ENCODE measurements at places on chromosomes 2 and 18.

DNA sequence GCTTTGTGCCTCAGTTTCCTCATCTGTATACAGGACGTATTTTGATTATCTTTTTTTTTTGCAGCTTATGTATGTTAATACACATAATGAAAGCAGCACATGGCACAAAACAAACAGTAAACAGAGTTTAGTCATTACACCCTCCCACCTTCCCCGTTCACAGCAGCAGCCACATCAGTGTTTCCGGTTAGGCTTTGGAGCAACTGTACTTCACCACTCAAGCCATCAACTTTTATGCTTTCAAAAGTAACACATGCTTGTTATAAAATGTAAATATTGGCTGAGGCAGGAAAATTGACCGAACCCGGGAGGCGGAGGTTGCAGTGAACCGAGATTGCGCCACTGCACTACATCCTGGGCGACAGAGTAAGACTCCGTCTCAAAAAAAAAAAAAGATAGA lies 117.3 kb downstream of the MTCL1 start:
- no peak for DNase-seq

DNA sequence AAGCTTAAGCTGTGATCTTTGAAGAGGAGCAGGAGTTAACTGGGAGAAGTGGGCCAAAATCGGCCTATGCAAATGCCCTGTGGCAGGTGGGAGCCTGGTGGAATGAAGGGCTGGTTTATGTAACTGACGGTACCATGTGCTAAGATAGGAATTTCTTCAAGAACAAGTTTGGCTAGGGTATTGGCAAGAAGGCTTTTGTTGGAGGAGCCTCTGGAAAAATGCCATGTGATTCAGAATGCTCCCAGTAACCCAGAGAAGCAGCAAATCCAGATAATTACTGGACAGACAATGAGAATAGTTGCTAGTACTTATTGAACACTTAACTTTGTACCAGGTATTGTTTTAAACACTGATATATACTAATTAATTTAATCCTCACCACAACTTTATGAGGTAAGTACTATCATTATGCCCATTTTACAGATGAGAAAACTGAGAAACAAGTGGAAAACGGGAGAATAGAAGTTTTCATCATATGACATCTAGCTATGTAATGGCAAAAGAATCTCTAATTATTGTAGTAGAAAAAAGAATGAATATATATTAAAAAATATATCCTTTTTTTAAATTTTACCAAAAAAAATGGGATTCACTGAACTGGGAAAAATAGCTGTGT lies 9.1 kb upstream of the FAM124B start:
- no peak for DNase-seq

- DNase-seq: no peak
Measured at GRCh38 chr2:17495590-17495989, 22.6 kb downstream of the RAD51AP2 start.

- no peak for DNase-seq
Measured at GRCh38 chr2:46545015-46545839, 65.9 kb downstream of the TMEM247 start.

GRCh38 chr2:95276244-95276887 lies 2.1 kb downstream of the PROM2 start:
- no peak for DNase-seq

GRCh38 chr2:237159006-237159911 lies 73.6 kb downstream of the COPS8 start:
- no peak for DNase-seq

DNA sequence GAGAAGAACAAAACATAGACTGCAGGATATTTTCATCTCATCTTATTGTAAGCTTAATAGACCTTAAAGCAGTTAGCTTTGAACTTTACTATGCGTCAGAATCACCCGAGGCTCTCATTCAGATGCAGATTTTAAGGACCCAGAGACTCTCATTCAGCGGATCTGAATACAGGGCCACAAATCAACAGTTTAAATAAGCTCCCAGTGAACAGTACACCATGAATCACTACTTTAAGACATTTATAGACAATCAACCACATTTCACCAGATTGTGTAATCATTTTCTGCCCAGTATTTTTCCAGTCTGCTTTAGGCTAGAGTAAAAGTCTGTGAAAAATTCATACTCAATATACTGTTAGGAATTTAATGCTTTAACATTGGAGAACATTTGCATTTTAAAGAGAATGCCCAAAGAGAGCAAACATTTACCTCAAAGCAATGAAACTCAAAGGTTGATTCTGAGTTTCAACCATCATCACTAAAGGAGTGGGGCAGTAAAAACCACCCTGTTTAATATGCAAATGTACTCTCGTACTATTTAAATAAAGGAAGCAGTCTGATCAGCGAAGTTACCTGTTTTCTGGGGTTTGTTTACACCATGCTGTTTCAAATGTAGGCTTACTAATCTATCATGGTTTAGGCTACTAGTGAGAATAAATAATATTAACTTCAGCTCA lies 11.0 kb upstream of the ALPK2 start:
- no peak for DNase-seq

- DNase-seq: peak; percentile 11
Measured at GRCh38 chr2:203869223-203870042, 1.9 kb downstream of the CTLA4 start.

GRCh38 chr18:50614838-50615237 lies 55.0 kb downstream of the MAPK4 start:
- DNase-seq: no peak

GRCh38 chr2:190855245-190855644 lies 25.4 kb upstream of the GLS start:
- DNase-seq: no peak

- no peak for DNase-seq
Measured at GRCh38 chr2:20175931-20176330, 49.0 kb downstream of the SDC1 start.

DNA sequence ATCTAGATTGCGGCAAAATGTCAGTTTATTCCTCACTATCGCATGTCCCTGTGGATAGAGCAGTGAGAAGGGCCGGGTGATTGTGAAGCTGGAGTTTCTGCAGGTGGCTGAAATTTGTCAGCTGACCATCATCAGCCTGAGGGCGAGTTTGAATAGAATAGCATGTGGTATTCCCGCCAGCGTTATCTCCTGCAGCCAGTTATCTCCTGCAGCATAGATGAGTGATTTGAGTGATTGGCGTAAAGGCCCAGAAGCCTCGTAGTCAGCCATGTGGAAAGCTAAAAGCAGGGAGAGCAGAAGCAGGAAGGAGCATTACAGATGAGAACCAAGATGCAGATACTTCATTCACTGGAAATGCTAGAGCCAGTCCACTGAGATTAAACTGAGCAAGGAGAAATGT lies 65.5 kb downstream of the CABLES1 start:
- no peak for DNase-seq

DNA sequence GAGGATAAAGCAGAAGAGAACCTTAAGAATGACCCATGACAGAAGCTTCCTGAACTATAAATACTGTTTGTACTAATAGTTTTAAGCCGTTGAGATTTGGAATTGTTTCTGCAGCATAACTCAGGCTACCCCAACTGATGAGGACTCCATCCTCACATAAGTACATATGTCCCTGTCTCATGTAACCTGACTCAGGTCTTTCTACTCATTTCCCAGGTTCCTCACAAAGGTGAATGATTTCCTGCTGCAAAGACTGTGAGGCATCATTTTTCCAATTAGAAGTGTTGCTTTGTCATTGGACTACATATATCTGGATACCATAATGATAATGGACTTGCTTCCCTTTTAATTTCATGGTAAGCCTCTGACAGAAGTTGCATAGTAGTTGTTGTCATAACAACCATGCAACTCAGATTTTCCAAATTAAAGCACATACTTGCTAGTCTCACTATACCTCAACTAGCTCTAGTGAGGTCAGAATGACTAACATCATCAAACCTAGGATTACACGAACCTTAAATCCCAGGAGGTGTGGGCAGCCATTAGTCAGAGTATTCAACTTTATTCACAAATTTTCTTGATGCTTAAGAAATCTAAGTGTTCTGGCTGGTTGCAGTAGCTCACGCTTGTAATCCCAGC lies 38.0 kb upstream of the NEDD4L start:
- DNase-seq: no peak

DNA sequence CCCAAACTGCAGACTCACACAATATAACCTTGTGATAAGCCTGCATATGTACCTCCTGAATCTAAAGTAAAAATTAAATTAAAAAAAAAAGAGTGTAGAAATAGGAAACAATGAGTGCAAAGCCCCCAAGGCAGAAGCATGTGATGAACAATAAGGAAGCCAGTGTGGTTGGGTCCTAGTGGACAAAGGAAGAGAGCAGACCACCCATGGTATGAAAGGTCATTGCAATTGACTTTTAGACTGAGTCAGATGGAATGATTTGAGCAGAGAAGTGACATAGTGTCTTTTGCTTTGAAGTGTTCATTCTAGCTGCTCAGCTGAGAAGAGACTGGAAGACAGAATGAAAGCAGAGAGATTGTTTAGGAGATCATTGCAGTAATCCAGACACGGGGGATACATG lies 417.1 kb downstream of the RAD51AP2 start:
- no peak for DNase-seq

DNA sequence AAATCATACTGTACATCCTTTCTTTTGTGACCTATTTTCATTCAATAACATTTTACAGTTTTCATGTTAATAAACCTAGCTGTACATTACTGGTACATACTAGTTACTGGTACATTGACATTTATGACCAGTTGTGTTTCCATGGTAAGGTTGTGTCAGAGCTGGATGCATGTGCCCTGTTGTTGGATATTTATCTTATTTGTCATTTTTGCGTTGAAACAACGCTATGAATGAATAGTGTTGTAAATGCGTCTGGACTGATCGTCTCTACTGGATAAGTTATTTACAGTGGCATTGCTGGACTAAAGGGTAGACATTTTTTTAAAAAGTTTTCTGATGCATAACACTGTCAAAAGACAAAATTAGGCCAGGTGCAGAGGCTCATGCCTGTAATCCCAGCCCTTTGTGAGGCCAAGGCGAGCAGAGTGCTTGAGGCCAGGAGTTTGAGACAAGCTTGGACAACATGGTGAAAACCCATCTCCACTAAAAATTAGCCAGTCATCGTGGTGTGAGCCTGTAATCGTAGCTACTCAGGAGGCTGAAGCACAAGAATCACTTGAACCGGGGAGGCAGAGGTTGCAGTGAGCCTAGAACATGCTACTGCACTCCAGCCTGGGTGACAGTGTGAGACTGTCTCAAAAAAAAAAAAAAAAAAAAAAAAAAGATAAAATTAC lies 40.2 kb downstream of the MCFD2 start:
- no peak for DNase-seq

DNA sequence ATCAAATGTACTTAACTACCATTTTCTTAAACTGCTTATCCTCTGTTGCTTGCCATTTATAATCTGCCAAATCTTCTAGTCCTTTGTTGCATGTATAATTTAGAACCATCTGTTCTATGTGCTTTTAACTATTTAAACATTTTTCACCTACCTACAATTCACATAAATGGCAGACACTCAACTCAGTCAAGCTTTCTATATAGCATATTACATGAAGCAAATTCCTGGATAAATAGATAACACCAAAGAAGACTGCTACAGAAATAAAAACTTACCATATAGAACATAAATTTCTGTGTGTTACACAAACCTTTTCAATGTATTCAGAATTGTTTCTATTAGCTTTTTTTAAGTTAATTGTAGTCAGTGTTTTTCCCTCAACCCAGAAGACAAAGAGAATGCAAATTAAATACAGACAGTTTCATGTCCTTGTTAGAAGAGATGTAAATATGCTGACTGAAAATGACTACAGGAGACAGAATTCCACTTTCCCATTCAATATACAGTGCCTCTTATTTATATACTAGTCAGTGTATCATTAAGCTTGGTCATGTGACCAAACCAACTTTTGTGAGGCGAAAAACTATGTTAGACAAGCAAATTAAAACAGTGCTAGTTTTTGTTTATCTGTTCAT lies 2.6 kb downstream of the BAZ2B start:
- DNase-seq: no peak

DNA sequence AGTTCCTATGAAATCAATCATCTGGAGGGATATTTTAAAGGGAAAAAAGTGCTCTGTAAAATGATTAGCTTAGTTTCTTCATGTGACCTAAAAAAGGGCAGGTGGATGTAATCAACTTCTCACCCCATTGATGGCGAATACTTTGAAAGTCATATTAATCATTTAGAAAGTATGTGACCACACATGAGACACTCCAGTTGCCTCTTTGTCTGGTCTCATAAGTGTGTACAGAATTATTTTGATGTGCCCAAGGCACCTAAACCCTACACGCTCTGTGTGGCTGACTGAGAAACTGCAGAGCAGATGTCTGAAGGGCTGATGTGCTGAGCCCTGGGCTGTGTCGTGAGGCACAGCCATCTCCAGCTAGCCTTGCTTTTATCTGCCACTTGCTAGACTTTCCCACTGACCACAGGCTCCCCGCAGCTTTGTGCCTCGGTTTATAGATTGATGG lies 26.9 kb downstream of the SGPP2 start:
- DNase-seq: no peak

GRCh38 chr2:28506112-28506910 lies 10.5 kb downstream of the PLB1 start:
- DNase-seq: no peak

- no peak for DNase-seq
Measured at GRCh38 chr18:70311726-70312125, 22.9 kb downstream of the SOCS6 start.

GRCh38 chr2:9060819-9061218 lies 57.3 kb upstream of the MBOAT2 start:
- DNase-seq: no peak

GRCh38 chr18:30280186-30280585 lies 762.4 kb downstream of the DSC3 start:
- DNase-seq: no peak

GRCh38 chr2:138421971-138422335 lies 79.6 kb upstream of the SPOPL start:
- no peak for DNase-seq

- no peak for DNase-seq
Measured at GRCh38 chr2:226932443-226932842, 96.6 kb downstream of the RHBDD1 start.

GRCh38 chr2:128421286-128421685 lies 102.6 kb upstream of the HS6ST1 start:
- no peak for DNase-seq

All from stimulated activated CD8-positive, alpha-beta memory T cell treated with anti-CD3 and anti-CD28 coated beads, Interleukin-2, amount 100 ng/mL, for 1 hour (primary cell).